Right ventricle myocardium inferior (tissue), 1 donor: ENCODE measurements at places on chromosomes 4 and X.

DNA sequence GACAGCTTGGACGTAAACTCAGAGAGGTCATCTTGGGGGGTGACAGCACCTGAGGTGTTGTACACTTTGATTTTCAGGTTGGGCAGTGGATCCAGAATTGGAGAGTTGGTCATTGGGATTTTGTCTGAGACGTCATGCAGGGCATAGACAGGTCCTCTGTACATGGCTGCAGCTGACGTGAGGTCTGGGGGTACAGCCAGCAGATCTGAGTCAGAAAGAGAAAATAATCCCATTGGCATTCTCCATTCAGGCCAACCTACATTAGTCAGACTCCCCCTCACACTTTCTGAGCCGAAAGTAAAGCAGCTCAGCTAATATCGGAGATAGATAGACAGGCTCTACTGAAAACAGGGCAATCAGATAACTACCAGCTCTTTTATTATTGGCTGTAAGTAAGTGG is 329.7 kb downstream of the UNC5C start:
- no peak for DNase-seq

- peak; percentile 4 for DNase-seq
Observed at GRCh38 chr4:6425336-6425735, 47.1 kb downstream of the PPP2R2C start.

DNA sequence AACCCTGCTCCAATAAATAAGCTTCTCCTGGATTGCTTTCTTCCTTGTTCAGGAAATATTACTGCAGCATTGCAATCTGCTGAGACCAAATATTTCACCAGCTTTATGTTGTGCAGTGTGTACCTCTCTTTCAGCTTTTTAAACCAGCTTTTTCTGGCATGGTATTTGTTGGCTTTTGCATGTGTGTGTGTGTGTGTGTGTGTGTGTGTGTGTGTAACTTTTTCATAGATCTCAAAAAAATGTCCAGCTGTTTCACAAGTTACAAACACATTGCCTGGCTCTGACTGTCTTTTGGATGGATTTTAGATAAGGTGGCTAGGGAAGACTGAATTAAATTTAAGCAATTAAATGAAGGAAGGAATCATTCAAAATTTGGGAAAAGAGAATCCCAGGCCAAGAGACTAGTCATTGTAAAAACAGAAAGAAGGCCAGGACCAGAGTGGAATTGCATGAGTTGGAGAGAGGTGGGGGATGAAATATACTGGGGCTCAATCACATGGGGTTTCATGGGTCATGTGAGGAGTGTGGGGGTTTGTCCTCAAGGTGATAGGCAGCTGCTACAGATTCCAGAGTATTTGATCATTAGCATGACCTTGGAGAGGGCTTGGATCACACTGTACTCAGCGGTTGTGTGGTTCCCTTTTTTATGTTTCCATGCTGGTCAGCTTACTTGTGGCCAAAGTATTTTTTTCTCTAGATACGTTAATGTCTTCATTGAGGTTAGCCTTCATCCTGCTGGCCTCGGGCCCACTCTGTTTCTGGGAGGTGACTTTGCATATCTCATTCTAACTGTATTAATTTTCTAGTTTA is 357.7 kb upstream of the BOD1L1 start:
- no peak for DNase-seq

- DNase-seq = no peak
Observed at GRCh38 chrX:23857935-23858334, 49.8 kb downstream of the APOO start.

- no peak for DNase-seq
Observed at GRCh38 chr4:3531318-3531878, 824 bp downstream of the LRPAP1 start.

GRCh38 chr4:20592013-20592412 is 108.2 kb upstream of the PACRGL start:
- no peak for DNase-seq

DNA sequence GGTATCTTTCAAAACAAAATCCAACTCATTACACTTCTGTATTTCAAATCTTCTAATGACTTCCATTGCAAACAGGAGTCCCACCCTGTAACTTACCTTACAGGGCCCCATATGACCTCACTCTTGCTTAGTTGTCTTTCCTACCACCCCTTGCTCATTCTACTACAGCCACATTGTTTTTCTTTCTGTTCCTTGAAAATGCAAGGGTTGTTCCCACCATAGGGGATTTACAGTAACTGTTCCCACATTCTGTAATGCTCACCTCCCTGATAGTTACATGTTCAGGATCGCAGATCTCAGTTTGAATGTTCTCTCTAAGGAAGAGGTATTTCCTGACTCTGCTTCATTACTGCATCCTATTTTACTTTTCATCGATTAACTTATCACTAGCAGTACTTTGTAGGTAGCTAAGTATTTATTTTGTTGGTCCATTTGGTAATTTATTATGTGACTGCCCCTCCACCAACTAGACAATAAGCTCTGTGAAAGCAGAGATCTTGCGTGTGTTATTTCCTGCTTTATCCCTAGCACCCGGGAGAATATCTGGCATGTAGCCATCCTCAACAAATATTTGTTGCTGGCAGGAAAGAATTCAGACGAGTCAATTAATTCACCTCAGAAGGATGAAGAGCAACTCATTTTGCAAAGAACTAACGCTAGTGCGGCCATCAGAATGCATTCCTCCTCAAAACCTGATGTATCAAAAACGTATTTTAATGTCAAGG is 21.4 kb downstream of the MAOB start:
- no peak for DNase-seq

DNA sequence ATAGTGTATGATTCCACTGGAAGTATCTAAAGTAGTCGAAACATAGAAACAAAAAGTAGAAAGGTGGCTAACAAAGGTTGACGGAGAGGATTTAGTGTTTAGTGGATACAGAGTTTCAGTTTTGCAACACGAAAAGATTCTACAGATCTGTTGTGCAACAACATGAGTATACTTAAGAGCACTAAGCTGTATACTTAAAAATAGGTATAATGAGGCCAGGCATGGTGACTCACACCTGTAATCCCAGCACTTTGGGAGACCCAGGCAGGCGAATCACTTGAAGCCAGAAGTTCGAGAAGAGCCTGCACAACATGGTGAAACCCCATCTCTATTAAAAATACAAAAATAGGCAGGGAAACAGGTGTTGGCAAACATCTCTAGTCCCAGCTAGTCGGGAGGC is 7.9 kb upstream of the ATRX start:
- no peak for DNase-seq

DNA sequence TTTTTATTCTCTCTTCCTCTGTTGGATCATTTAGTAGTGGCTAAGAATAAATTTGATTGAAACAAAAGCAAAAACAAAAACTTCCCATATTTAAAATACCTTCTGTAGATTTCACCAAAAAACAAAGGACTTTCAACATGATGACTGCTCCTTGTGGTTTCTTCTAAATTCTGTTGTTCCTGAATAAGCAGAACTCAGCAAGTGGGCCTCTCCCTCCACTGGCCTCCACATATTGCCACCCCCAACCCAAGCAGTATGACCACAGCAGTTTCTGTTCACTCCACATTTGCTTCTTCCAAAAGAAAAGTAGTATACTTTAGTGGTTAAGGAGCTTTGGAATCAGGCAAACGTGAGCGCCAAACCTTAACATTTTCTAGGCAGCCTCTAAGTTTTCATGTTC is 114.7 kb downstream of the COX18 start:
- DNase-seq = no peak

- DNase-seq = no peak
Observed at GRCh38 chr4:69909195-69909594, 21.7 kb upstream of the CSN1S1 start.

DNA sequence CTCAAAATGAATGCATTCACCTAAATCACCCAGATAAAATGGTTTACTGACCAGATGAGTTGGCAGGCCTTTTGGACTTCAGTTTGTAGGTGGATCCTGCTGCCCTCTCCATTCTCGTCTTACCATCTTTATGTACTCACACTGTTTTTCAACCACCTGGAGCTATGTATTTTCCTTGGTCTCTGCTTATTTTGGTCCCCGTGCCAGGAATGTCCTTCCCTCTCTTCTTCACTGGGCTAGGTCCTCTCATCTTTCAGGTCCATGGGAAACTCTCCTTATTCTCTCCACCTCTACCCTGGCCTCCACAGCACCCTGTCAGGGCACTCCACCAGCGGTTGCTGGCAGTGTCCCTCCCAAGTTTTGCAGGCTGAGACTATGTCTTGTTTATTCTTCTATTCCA is 2.6 kb downstream of the GPRIN3 start:
- DNase-seq = no peak

DNA sequence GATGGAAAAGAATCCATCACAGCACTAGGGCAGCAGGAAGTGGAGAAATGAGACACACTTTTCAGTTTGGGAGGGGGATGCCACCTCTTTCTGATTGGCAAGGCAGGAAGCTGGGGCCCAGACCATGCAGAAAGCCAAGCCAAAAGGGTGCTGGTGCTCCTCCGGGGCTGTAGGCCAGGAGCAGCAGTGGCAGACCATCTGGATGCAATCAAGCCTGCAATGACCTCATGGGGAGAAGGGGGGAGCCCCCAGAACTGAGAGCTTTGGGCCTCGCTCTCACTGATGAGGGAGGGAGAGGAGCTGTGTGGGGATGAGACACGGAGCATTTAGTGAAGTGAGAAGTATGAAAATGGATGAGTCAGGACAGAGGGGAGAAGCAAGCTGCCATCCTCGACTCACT is 141.3 kb upstream of the NALF2 start:
- DNase-seq = no peak

- no peak for DNase-seq
Observed at GRCh38 chr4:76639288-76639687, 204.3 kb downstream of the SHROOM3 start.

- no peak for DNase-seq
Observed at GRCh38 chrX:54181202-54181953, 1.7 kb downstream of the FAM120C start.

GRCh38 chr4:86536151-86536550 is 58.0 kb upstream of the PTPN13 start:
- no peak for DNase-seq

GRCh38 chrX:143634309-143634662 is 1.6 kb downstream of the SLITRK4 start:
- DNase-seq = peak; percentile 15

GRCh38 chrX:19086102-19086772 is 36.0 kb downstream of the ADGRG2 start:
- no peak for DNase-seq

DNA sequence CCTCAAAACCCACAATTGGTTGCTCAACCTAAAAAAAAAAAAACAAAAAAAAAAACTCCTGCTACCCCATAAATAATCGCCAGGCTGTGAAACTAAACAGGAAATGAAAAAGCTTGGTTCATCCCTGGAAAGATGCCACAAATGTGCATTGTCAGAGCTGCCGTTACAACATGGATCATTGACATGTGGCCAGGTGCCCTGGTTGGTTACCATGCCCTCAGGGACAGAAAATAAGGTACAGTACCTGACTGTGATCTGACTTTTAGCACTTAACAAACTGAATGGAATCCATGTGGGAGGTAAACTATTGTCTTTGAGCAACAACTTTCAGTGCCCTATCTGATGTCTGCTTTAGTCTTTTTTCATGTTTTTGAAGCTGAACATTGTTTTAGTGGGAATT is 118.0 kb upstream of the RPL34 start:
- DNase-seq = no peak

DNA sequence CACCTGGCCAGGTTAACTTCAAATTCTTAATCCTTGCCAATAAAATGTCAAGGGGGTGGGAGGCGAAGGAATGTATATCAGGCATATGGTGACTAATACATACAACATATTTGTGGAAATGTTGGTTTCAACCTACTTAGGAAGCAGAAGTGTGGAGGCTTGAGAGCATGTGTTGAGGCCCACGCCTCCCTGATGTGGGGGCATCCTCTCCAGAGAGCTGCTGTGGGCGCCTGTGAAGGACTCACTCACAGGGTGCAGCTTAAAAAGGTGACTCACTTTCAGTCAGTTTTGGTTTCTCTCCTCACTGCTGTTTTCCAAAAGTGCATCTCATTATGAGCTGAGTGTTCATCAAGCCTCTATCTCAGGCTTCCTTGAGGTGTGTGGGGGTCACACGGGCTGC is 27.5 kb downstream of the LNX1 start:
- no peak for DNase-seq

DNA sequence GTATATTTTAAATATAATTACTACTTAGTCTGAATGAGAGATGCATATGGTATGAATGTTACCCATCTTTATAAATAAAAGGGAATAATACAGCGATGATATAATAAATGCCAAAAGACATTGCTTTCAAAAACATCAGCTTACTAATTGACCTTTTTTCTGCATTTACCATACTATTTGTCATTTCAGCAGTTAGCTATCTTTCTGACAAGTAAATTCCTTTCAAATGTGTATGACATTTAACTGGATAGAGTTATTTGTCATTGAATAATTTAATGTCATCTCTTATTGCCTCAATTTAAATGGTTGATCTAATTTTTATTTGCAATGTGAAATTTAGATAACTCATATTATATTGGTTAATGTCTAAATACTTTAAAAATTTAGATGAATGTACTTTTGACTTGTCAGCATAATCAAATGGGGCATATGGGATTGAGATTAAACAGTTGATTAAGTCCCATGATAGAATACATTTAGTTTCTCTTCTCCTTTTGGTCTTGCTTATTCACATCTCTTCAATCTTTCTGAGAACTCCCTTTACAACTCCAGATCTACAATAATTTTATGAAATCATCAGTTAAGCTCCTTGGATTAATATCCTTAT is 350.9 kb downstream of the PCDH18 start:
- DNase-seq = no peak

DNA sequence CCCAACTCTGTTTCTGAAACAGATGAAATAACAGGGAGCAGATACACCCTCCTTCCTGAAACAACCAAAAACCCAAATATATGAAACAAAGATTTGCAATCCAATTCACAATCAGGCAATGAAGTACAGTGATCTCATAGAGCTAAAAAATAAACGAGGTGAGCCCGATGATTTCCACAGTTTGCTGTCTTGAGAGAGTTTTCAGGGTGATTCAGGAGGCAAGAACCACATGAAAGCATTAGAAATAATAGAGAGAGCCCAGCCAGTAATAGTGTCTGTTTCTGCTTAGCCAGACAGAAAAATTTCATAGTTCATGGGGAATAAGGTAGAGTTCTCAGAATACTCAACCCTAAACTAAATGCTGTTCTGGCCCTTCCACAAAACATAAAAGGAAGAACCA is 296.2 kb downstream of the PDHA2 start:
- no peak for DNase-seq

GRCh38 chrX:113651306-113651705 is 810.7 kb upstream of the AMOT start:
- no peak for DNase-seq

GRCh38 chr4:137343221-137343620 is 189.1 kb downstream of the PCDH18 start:
- DNase-seq = no peak
